ENCODE measurements at places on chromosomes 2 and 18. TPM values are rescaled to one million over a fixed set of nuclear protein-coding genes. Genes with fewer than 3 reads are reported as not detected.

DNA sequence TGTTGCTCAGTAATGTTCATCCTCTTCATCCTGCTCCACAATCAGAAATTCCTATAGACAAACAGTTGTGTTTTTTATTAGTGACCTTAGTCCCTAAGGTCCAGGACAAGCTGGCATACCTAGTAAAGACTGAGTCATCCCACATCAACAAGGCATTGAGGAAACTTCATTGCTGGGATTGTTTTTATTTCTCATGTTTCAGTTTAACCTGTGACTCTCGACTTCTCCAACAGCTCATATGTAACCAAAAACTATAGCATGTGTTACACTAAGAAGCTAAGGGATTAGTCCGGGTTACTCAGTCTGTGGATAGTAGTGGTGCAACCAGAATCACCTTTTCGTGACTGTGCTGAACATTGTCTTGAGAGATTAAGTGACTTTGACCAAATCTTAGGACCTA lies 292.1 kb downstream of the RDH14 start:
- no peak for DNase-seq

Gene FTCDNL1
- not detected for total RNA-seq

Gene RFTN2
- total RNA-seq, result 4.6 TPM

DNA sequence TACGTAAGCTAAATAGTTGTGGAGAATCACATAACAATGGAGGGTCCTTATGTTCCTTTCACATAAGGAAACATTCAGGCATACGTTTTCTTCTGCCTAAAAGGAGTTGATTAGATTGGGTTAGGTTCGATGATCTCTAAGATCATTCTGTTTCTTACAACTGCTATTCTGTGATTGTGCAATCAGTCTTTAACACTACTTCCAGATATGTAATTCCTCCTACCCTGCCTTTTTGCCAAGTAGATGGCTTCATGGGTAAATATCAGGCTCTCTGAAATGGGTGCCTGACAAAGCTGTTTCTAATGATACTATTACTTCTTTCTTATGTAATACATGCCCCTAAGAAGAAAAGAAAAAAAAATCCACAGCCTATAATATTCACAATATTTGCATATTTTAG lies 321.5 kb downstream of the XIRP2 start:
- no peak for DNase-seq

- DNase-seq, result peak; percentile 16
Measured at GRCh38 chr18:63161761-63162195, 157.8 kb downstream of the BCL2 start.

GRCh38 chr2:15744820-15745219 lies 153.2 kb downstream of the DDX1 start:
- no peak for DNase-seq

- no peak for DNase-seq
Measured at GRCh38 chr2:25867396-25868003, 10.8 kb downstream of the ASXL2 start.

Gene MRPL53
- 12.7 TPM for total RNA-seq

Gene TEKT4
- not detected for total RNA-seq

Gene HOXD3
- total RNA-seq, result 7.2 TPM

Gene NYAP2
- total RNA-seq, result not detected

Gene ZEB2
- total RNA-seq, result 28.2 TPM

Gene RAB11FIP5
- 68.3 TPM for total RNA-seq

DNA sequence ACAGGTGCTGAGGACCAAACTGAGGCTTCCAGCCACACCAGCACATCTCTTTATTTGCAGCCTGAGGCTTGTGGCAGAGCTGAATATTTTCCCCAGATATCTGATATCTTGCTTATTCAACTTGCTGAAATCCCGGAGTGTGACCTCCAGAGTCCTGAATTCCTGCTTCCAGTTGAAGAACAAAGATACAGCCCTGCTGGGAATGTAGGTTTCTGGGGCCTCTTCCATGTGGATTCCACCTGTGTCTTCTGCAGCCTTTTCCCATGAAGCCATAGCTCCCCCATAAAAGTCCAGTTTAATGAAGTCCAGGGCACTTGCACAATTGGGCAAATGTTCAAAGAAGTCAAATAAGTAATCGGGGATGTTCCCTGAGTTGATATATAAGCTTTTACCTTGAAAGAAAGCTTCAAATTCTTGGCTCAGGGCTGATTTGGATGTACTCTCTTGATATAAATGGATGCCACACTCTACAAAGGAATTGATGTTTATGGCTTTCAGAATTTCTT lies 14.9 kb downstream of the NLRC4 start:
- no peak for DNase-seq

DNA sequence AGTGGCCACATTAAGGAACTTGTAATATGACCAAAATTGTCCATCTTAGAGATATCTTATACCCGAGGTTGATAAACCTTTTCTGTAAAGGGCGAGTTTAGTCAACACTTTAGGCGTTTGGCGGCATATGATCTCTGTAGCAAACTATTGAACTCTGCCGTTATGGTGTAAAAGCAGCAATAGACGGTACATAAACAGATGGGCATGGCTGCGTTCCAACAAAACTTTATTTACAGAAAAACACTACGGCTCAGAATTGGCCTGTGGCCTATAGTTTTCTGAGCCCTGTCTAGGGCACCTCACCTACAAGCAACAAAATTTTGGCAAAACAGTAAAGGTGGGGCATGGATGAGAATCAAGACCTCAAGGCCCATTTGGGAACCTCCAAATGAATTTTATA lies 121.9 kb upstream of the HAAO start:
- DNase-seq, result no peak

Gene RAMP1
- total RNA-seq, result not detected

DNA sequence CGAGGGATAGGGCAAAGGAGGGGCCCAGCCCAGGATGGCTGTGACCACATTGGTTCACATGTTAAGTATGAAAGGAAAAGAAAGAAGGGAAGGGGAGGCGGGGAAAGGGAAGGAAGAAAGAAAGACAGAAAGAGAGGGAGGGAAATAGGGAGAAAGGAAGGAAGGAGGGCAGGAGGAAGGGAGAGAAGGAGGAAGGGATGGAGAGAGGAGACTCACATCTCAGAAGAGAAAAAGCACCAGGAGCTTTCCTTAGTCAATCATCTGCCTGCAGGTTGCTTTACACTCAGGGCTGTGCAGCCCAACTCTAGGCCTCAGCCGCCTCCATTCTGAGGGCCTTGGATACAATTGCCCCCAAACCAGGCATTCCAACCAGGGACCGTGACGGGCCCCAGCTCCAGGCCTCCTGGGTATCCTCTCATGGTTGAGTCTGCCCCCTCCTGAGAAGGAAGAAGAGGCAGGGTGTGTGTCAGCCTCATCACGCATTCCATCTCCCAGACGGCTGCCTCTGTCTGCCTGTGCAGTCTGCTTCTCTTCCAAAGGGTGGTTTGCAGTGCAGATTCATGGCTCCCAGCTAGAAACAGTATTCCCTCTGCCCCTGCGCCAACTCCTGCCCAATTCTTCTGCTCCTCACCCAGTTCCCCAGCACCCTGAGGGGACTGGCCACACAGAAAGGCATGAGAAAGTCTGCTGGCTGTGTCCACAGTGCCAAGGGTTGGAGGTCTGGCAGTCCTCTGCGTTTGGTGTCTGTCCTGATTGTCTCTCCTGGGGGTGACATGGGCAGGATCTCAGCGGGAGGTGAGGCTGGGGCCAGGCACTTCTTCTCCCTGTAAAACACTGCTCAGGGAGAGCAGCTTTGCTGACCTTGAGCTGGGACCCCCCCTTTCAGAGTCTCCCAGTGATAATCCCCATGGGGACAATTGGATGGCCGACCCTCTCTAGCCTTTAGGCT lies 163.3 kb downstream of the SMAD7 start:
- no peak for DNase-seq

- no peak for DNase-seq
Measured at GRCh38 chr18:70188113-70188512, 17.4 kb downstream of the RTTN start.

Gene AKAIN1
- total RNA-seq, result not detected

DNA sequence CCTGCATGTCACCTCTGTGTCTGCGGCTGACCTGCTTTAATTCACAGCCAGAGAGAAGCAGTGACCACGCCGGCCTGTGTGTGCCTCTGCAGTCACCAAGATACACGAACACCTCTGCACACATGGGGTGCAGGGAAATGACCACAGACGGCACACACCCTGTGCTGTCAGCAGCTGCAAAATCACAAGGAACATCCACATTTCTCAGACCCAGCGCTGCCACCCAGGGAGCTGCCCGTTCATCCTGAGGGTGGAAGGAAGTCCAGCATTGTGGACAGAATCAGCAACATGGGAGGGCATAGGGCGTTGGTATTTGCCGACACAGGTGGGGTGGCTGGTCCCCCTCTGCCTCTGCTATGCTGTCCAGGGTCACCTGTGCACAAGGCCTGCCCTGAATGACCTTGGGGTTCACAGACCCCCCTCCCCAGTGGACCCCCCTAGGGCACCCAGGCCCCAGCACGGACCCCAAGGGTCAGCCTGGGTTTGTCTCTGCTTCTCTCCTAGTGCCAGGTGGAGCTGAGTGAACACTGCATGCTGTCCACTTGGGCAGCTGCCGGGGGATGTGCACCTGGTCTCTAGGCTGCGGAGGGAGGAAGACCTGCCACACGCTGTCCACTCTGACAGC lies 107.4 kb downstream of the PXDN start:
- DNase-seq, result no peak

Gene FRZB
- total RNA-seq, result not detected
